ENCODE measurements at places on chromosomes 12 and 14.

- DNase-seq, result no peak
These were observed 141.5 kb downstream of the TTC7B start for GRCh38 chr14:90674716-90675115.

- peak; percentile 90 for DNase-seq
These were observed 586 bp downstream of the TTC6 start for GRCh38 chr14:37595809-37596621.

- DNase-seq, result peak; percentile 76
These were observed 177.1 kb downstream of the CACNA1C start for GRCh38 chr12:2229661-2230539.

- no peak for DNase-seq
These were observed 428.3 kb downstream of the FUT8 start for GRCh38 chr14:65840786-65841185.

- no peak for DNase-seq
These were observed 228.6 kb downstream of the DPF3 start for GRCh38 chr14:72665259-72665658.

DNA sequence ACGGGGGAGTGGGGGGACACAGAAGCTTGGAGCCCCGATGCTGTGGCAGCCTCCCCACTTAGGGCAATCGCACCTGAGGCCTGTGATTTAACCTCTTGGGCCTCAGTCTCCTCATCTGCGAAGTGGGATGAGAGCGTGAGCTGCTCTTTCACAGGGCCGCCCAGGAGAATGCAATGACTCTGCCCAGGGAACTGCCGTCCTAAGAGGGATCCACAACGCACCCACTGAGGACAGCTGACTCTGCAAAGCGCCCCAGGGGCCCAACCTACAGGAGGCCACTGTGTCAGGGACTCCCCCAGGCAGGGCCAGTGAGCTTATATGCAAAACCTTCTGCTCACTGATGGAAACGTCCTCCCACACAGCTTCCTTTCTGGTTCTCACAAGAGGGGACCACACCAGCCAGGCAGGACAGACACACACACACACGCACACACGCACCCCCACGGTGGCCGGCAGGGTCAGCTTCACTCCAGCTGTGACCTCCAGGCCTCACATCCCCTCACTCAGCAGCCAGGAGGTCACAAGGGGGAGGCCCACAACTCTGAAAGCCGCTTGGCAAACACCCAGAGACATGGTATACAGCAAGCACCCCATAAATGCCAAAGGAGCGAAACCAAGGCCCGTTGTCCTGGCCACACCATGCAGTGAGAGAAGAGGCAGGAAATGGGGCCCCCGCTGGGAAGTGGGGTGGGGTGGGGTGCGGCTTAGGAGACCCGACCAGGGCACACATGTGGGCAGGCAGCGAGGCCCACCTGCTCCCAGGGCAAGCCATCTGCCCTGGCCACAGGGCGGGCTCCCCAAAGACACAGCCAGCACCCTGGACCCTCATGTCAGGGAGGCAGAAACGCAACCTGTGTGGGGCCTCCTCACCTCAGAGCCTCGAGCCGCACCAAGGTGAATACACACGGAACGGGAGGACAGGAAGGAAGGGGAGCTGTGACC is 73.3 kb downstream of the NCOR2 start:
- DNase-seq, result peak; percentile 53

DNA sequence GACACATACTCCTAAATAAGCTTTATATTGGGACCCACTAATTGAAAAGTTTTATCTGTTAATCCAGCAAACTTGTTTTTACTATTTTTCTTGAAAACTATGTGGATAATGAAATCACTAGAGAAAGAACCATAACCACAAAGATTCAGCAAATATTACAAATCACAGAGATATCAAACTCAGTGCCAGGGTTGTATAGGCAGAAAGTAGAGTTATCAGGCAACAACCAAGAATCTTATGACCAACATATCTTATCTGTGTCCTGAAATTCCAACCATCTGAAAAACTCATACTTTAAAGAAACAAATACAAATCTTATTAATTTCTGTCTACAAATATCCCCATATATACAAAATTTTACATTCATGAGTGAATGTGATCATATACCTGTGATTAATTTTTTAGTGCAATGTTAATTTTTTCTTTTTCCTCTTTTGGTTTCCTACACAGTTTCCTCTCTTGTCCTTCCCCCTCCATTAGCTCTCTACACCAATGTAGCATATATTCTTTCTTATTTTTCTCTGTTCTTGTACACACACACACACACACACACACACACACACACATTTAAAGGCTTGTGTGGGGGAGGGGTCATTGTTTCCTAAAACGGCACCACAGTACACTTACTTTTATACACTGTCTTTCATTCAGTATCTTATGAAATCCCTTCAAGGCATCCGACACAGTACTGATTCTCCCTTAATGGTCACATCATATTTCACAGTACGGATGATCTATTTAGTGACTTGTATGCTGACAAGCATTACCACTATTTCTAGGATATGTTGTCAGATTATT is 18.6 kb downstream of the AMN1 start:
- DNase-seq, result no peak

GRCh38 chr12:51906430-51907082 is 748 bp upstream of the ACVRL1 start:
- DNase-seq, result no peak

DNA sequence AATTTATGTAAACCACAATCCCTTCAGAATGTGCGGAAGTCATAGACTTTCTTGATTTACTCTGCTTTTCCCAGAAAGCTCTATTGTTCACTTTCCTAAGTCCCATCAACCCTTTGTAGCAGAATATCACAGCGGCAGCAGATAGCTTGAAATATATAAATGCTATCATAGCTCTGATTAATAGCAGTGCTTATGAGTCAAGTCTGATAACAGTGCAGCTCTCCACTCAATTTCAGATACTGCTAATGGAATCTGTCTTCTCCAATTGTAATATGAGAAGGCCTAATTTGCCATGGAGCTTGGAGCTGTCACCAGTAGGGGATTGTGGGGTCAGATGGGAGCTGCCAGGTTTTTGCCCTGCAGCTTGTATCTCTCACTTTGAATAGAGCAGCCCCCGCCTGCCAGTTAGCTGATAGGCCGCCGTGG is 10.9 kb downstream of the TMEM260 start:
- DNase-seq, result peak; percentile 50

- no peak for DNase-seq
These were observed 5.9 kb downstream of the KRT86 start for GRCh38 chr12:52280319-52280795.
